ENCODE measurements at places on chromosomes 4 and X.

DNA sequence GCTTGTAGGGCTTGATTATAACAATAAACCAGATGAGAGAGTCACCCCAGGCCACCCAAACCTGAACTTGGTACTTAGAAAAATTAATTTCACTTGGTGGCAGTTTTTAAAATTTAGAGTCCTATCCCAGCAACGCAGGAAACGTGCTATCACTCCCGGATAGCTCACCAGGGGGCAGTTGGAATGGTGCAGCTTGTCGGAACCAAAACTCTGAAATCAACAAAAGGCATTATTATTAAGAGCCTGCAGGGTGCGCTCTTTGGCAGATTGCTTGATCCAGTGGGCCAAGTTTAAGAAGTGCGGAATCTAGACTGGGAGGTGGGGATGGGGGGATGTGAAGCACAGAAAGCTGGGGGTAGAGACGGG is 2.4 kb downstream of the FRAS1 start:
- DNase-seq: peak; percentile 81

GRCh38 chr4:9994246-9994847 is 26.9 kb downstream of the SLC2A9 start:
- DNase-seq: no peak

- no peak for DNase-seq
These were observed 55.2 kb downstream of the AREG start for GRCh38 chr4:74499986-74500781.

GRCh38 chr4:16264798-16265197 is 38.5 kb upstream of the TAPT1 start:
- DNase-seq: peak; percentile 44

DNA sequence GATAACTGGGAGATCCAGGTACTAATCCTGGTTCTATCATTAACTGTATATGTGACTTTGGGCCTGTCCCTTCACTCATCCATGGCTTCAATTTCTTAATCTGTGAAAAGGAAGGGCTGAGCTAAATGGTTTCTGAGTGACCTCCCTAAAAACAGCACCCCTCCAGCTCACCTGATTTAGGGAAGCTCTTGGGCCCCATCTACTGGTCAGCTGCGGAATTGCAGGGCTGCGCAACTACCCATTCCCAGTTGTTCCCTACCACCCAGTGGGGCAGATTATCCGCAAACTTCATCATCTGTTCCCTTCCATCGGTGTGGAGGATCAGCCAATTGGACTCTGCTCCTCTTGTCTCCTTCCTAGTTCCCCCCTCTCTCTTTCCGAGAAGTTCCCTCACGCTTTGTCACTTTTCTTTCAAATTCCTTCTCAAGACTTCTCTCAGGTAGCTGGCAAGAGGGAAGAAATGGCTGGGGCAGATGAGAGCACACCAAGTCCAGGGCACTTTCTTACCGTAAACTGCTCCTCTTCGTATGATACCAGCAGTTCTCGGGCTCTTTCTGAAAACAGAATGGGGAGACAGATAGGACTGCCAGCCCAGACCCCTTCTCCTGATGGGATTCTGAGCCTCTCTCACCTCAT is 5.8 kb downstream of the LAS1L start:
- no peak for DNase-seq

DNA sequence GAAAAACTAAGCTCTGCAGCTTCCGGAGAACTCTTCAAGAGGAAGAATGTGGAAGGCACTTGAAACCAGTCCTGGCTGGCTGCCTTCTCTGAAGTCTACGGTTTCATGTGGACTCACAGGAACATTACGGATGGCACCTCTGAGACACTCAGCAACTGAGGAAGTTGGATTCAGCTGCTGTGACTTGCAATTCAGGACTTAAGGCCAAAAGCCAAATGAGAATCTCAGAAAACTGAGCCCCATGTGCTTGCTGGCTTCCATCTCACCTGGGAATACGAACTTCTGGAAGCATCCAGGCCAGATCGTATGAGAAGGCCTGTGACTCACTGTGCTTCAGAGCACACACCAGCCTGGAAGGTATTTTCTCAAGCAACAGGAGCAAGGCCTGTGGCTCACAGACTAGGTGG is 107.8 kb upstream of the GPC4 start:
- no peak for DNase-seq

- no peak for DNase-seq
These were observed 47.2 kb downstream of the RAB33B start for GRCh38 chr4:139501117-139501516.
